Spleen (tissue), 13 donors: ENCODE measurements at places on chromosomes 6 and 20.

DNA sequence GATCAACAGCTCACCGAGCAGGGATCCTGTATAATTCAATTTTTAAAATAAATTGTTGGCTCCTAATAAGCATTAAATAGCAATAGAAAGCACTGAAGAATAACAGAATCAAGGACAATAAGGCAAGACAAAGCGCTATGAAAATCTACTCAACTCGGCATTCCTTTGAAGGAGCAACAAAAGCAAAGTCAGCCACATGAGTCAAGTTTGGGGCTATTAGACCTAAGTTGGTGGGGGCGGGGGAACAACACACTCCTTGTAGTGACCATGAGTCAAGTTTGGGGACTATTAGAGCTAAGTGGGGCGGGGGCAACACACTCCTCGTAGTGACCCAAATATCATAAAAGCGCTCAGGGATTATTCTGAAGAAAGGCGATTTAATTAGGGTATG, 120.0 kb downstream of the FOXC1 start:
- no peak for DNase-seq

GRCh38 chr6:123997223-123997622, 193.6 kb downstream of the NKAIN2 start:
- no peak for DNase-seq

- no peak for DNase-seq
Measured at GRCh38 chr6:140208286-140208685, 833.8 kb upstream of the CITED2 start.

GRCh38 chr6:150925976-150926375, 60.5 kb downstream of the MTHFD1L start:
- no peak for DNase-seq

DNA sequence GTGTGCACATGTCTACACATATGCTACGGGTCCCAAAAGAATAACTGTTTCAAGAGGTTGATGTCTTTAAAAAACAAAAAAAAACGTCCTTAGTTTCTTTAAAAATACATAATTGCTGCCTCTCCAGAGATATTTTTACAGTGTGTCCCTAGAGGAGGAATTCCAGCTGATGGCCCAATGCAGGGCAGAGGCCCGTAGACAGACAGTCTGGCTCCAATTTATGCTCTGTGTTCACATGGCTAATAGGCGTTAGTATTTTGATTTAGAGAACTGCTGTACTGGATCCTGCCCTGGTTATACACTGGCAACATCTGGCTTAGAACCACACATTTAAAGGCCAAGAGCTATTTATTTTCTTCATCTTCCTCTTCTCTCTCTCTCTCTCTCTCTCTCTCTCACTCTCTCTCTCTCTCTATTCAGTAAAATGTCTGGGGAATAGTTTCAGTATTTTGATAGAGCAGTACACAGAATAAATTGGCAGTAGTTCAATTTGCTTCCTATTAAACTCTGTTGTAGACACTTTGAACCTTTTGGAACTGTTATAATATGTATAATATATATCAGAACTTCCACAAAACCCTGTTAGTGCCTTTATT, 260.6 kb downstream of the EYA4 start:
- DNase-seq, result no peak

DNA sequence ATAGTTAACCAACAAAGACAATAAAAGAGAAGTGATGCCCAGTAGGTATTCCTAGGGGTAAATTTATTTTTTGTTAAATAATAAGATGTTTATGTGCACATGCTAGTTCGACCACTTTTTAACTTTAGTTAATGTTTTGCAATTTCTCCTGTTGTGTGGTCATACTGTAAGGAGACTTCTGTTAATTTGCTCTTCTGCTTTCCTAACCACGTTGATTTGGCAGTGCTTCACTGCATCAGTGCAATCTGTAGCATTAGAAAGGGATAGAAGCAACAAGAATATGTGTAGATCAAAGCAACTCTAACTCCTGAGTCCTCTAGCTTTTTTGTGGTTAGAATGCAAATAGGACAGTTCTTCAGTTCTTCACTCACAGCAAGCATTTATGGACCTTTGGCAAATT, 13.9 kb downstream of the MYB start:
- DNase-seq, result no peak
